G401 (cell line): ENCODE measurements at places on chromosomes 16 and 17. TPM values are rescaled to one million over a fixed set of nuclear protein-coding genes. Genes with fewer than 3 reads are reported as not detected.

DNA sequence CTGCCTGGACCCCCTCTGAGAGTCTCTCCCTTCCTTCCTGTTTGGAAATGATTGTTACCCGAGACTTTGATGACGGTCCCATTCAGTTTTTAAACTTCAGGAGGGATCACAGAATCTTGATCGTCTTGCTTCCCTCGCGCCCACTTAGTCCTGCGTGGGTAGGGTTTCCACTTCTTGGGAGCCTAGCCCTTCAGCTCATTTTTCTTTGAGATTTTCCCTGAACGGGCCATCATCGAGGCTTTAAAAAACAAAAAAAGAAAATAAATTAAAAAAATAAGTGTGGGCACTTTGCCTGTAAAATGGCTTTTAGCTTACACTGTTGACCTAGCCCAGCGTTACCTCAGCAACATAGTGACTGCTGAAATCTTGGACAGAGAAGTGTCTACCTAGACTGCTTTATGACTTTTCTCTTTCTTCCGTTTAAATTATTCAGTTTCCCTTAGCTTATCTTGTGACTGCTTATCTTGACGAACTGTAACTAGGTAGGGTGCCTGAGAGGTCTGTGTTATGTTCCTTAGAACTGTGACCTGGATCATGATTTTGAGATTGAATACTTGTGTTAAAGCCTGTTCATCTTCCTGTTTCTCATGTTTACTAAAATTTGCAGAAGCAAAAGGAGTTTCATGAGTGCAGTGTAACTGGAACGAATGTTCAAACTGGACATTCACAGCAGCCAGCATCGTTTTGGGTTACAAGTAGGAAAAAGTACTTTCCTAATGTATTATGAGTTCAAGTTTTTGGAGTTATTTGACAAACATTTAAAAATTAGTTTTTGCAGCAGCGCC, 874 bp downstream of the WWP2 start:
- DNase-seq = peak; percentile 24

- peak; percentile 81 for DNase-seq
These were observed 2.7 kb downstream of the NUFIP2 start for GRCh38 chr17:29291163-29291752.

GRCh38 chr16:11550791-11551498, 35.8 kb downstream of the LITAF start:
- no peak for DNase-seq

DNA sequence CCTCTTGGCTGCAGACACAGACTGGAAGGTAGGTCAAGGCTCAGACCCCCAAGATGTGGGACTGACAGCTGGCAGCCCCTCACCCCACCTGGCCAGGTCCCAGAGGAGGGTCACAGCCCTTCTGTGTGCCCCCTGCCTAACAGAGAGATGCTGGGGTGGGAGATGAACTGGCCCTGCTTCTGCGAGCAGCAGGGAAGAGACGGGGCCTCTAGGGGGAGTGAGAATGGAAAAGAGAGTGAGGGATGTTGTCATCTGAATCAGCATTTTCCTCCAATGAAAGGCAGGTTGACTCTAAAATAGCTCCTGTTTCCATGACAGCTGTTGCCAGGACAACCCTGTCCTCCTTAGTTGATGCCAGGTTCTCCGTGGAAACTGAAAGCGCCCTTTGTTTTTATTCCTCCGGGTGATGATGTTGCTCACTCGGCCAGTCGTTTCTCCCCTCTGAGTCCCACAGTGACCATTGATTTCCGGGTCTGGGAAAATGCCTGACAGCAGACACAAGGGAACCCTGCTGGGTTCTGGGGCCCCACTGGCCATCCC, 4.9 kb upstream of the NDRG4 start:
- peak; percentile 100 for DNase-seq

TSR3 gene
- 88.1 and 96.8 TPM in 2 replicates for total RNA-seq

GRCh38 chr16:88624977-88625576, 13.3 kb upstream of the IL17C start:
- no peak for DNase-seq

DNA sequence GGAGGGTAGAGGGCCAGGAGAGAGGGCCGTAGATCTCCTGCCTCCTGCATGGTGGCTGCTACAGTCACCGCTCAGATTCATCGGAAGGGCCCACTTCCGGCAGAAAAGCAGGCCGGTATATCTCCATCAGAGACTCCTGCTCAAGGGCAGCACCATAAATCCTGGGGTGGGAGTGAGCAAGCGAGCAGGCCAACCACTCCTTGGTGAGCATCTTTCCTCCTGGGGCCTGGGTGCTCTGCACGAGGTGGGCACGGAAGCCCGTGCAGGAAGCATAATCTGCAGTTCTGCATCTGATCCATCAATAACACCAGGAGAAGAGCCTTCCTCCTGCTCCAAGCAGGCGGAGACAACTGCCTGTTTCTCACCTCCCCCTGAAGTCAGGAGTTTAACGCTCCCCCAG, 57.4 kb upstream of the TMEM132E start:
- DNase-seq = no peak

DNA sequence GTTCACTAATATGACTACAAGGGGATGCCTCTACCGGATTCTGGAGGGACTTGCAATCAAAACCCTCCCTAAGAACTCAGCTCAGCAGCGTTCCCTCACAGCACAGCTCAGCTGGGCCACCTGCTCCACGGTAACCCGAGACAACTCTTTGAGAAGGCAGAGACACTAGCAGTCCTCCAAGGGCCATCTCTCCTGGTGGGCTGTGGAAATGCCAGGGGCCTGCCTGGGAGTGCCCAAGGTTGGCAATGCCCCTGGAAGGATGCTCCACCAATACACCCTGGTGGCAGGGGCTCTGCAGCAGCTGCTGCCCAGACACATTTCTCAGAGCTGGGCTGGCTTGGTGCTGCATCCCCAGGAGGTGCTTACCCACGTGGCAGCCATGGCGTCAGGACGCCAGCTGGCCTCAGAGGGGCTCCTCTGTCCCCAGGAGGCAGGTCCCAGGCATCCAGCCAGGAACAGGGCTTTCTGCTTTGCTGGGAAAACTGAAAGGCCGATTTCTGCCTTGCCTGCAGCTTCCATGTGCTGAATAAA, 16.5 kb downstream of the CDIP1 start:
- peak; percentile 89 for DNase-seq

- DNase-seq = no peak
These were observed 268.5 kb upstream of the CCL2 start for GRCh38 chr17:33986566-33986965.

GRCh38 chr16:24499193-24499814, 40.1 kb upstream of the RBBP6 start:
- DNase-seq = no peak

DNA sequence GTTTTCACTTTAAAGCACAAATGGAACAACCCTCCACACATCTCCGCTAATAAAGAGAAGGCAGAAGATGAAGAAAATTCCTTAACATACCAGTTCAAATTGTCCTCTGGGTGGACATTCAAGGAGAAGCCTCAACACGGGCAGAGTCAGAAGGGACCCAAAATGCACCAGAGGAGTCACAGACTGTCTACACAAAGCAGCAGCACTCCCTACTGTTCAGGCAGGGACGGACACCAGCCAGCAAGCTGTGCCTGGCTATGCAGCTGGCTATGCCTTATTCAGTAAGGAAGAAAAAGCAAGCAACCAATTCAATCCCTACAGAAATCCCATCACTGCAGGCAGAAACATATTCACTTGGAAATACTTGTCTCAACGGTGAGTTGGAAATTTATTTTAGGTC, 8.1 kb downstream of the DNAJC7 start:
- DNase-seq = no peak

- DNase-seq = no peak
These were observed 54.1 kb downstream of the VAC14 start for GRCh38 chr16:70746708-70747424.

DNA sequence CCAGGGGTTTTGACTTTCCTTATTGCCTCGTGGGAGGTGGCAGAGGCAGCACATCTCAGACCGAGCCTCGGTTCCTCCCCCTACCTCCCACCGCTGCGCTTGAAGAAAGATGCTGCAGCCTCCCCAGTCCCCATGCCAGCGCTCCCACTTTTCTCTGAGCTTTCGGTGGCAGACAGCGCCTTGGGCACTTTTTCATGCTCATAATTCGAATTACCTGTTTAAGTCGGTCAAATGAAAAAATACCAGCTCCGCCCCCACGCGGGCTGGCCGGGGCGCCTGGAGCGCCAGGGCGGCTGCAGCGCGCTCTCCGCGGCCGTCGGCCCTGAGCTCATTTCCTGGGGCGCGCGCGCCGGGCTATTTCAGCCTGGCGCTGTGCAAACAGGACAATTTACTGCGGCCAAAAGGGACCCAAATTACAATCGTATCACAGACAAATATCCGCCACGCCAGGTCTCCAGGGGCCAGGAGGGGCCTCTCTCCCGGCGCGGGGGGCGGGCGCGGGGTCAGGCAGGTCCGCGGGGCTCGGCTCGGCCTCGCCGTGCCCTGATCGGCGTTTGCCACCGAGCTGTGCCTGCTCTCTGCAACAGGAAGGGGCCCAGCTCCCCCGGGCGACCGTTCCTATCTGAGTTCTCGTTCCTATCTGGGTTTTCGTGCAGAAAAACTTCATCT, 45.0 kb downstream of the SOST start:
- peak; percentile 41 for DNase-seq

ACSM5 gene
- total RNA-seq = not detected in 2 replicates

GRCh38 chr17:17819561-17819995, 17.2 kb downstream of the SREBF1 start:
- peak; percentile 56 for DNase-seq

GJC1 gene
- 47.4 and 71.0 TPM in 2 replicates for total RNA-seq

TMEM235 gene
- total RNA-seq = not detected in 2 replicates

DNA sequence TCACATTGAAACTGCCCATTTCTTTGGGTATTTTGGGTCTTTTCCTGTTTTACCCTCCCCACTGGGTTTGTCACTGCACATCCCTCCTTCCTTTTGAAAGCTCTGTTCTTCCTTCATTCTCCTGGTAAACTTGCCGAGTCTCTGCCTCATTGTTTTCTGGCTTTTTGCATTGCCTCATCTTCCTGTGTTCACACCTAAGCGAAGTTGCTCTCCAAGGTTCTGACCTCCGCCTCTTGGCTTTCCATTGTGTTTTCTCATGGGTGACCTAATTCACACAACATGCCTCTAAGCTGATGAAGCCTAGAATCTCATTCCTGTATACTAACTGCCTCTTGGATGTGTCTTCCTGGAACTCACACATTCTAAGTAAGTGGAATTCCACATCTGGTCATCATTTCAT, 1096.1 kb upstream of the EEF2KMT start:
- DNase-seq = no peak

DNA sequence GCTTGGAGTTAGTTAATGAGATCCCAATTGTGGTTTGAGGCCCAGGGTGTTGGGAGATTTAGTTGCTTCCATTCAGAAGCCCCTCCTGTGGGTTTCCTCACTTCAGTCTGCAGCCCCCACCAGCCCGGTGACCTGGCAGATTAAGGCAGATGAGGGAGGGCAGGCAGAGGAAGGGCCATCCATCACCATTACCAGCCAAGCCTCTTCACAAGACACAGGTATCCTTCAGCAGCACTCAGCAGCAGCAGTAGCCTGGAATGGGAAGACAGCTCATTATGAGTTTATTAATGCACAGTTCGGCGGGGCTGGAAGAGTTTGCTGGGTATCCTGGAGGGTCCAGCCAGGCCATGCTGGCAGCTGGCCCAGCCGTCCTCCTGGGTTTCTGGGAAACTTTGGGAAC, 90.0 kb upstream of the GPRC5B start:
- DNase-seq = no peak

DNA sequence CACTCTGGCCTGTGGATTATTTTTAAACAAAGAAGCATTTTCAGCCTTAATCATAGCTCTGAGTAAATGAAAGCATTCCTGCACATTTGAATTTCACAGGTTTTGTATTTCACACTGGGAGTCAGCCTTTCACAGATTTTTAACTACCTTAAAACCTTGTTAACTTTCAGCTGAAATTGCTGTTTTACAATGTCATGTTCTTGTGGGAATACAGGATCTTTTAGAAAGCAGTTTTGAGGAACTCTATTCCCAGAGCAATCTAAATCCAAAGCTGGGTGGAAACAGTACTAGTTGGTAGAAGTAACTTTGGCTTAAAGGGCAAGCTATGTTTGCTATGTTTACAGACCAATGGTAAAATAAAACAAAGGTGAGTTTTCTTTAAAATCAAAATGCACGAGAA, 600.6 kb downstream of the KCNJ2 start:
- no peak for DNase-seq

GRCh38 chr17:41894791-41895331, 23.9 kb downstream of the ACLY start:
- no peak for DNase-seq

GRCh38 chr17:73315471-73315870, 3.7 kb upstream of the CDC42EP4 start:
- DNase-seq = no peak

CHD9NB gene
- 43.5 and 58.1 TPM in 2 replicates for total RNA-seq

DNA sequence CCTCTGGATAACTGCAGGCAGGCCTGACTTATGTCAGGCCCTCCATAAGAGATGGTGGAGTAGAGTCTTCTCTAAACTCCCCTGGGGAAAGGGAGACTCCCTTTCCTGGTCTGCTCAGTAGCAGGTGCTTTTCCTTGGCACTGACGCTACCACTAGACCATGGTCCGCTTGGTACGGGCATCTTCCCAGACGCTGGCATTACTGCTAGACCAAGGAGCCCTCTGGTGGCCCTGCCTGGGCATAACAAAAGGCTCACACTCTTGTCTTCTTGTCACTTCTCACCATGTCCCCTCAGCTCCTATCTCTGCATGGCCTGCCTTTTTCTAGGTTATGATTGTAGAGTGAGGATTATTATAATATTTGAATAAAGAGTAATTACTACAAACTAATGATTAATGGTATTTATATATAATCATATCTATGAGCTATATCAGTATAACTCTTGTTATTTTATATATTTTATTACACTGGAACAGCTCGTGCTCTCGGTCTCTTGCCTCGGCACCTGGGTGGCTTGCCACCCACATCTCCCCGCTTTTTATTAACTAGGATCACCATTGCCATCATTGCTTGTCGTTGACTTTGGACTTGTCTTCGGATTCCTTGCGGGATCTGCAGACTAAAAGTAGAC, 59.8 kb upstream of the ARL4D start:
- peak; percentile 92 for DNase-seq

GRCh38 chr17:68391561-68392268, 65.6 kb downstream of the WIPI1 start:
- DNase-seq = no peak

DNA sequence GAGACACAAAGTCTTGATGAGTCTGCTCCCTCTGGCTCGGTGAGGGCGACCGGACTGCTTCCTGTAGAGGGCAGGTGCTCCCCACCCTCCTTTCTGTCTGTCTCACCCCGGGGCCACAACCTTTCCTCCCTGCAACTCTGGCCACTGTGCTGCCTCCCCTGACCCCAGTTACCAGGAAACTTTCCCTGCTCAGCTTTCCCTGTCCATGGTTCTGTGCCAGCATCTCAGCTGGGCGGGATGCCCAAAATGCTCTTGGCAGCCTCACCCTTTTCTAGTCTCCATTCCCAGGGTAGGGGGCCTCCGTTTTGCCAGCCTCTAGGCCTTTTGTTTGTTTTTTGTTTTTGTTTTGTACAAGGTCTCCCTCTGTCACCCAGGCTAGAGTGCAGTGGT, 1.4 kb downstream of the PLD2 start:
- DNase-seq = peak; percentile 63

CES4A gene
- 0.34 TPM in 1 of 2 replicates, not detected in the other for total RNA-seq

DNA sequence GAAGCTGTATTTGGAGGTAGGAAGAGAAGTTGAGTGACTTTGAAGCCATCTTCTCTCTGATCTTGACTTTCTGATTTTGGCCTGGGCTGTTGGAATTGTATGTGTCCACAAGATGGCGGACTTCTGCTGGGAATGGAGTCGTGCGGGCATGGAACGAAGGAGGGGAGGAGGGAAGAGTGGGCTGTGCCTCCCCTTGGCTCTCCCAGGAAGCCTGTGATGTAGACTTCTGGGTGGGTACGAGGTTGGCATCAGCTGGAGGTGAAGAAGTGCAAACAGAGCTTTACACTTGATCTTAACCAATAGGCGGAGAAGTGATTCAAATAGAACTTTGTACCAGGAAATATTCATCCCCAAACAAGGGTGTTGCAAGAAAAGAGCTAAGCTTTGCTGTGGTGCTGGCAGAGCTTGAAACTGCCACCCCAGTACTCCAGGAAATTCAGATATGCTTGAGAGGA, 7.4 kb upstream of the TMEM220 start:
- DNase-seq = peak; percentile 33
